ENCODE measurements at places on chromosomes 4 and X. TPM values are rescaled to one million over a fixed set of nuclear protein-coding genes. Genes with fewer than 3 reads are reported as not detected.

OPHN1 gene
- total RNA-seq = 7.5 TPM

LRCH2 gene
- 5.0 TPM for total RNA-seq

HTR2C gene
- not detected for total RNA-seq

SLC34A2 gene
- total RNA-seq = not detected

HPSE gene
- 3.3 TPM for total RNA-seq

ZNF280C gene
- 10.3 TPM for total RNA-seq

DUSP21 gene
- total RNA-seq = not detected

SPOCK3 gene
- total RNA-seq = not detected

ARAF gene
- 23.8 TPM for total RNA-seq

LONRF3 gene
- total RNA-seq = 11.3 TPM

CD40LG gene
- not detected for total RNA-seq

Data from vein endothelial cell (primary cell).